GF-D8 (cell line): ENCODE measurements at places on chromosomes 11 and 22.

DNA sequence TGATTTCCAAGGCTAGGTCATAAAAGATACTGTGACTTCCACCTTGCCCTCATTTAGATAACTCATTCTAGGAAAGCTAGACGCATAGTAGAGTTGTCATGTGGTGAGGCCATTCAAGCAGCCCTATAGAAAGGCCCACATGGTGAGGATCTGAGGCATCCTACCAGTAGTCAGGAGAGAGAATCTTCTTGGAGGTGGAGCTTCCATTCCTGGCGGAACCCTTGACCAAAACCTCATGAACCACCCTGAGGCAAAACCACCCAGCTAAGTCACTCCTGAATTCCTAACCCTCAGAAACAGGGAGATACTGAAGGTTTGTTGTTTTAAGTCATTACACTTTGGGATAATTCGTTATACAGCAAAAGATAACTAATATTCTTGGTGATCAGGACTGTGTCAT, 2.9 kb upstream of the HDHD5 start:
- no peak for DNase-seq

DNA sequence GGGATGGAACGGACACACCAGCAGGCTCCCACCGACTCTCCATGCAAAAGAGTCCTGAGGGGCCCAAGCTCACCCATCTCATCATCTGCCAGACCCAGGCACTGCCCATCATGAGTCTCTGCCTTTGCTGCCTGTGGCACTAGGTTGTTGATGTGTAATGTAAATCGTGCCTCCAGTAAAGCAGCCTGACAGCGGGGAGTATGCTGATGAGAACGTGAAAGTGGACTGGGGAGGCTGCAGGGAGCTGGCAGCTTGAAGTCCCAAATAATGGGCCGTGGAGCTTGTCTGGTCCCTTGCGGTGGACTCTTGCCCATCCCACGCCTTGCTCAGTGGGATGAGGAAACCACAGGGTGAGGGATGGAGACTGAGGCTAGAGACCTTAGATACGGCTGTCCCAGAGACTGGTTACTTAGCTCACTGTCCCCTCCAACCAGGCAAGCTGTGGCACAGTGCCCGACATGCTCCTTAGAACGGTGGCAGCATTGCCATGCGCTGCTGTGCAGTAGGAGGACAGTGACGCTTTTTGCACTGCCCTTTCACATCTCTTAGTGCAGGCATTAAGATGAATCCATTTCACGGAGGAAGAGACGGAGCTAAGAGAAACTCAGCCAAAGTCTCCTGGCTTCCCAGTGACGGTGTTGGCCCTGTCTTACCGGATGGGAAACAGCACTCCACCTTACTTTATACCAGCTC, 39.6 kb upstream of the PLET1 start:
- no peak for DNase-seq

- no peak for DNase-seq
These were observed 1.7 kb upstream of the PLAAT2 start for GRCh38 chr11:63564784-63565350.

GRCh38 chr11:62538470-62539237, 8.0 kb downstream of the AHNAK start:
- DNase-seq, result no peak

DNA sequence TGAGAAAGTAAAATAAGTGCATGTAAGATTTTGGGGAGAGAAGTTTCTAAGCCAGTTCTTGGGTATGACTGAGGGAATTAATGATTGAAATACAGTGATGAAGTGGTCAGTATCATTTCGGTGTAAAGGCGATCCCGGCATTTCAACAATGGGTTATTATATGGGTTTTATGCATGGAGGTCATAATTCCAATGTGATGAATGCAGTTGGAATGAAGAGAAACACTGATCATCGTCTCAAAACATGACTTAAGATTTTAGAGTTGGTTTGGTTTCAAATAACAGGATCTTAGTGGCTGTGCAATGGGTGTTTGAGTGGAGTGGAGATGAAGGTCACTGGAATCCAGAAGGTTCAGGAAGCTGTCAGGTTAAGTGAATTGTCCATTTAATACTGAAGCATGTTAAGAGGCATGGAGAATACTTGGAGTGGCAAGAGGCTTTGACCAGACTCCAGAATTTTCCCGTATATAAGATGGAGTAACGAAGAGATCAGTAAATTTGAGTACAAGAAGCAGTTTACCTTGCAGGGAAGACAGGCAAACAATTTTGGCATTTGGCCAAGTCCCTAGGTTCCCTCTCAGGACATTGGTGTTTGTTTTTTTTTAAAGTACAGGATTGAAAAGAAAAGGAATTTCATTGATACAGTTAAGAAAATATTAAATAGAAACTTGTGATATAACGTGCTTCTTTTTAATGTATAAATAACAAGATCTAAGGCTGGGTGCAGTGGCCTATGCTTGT, 96.4 kb upstream of the BIRC3 start:
- DNase-seq, result no peak

DNA sequence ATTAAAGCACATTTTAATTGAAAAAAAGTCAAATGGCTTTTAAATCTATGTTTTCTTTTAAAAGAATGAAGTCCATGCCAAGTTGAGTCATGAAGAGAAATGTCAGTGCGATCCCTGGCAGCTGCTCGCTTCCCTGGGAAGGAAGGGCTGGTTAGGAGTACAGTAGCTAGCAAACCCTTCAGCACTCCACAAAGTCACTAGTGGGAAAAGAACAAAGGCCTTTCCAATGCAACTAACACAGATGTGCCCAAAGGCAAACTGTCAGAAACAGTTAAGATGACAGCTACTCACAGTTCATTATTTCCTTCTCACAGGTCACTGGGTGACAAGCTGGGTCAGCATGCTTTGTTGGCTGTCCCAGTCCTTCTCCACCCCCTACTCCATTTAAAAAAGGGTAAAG, 308.7 kb downstream of the DCDC1 start:
- DNase-seq, result no peak

DNA sequence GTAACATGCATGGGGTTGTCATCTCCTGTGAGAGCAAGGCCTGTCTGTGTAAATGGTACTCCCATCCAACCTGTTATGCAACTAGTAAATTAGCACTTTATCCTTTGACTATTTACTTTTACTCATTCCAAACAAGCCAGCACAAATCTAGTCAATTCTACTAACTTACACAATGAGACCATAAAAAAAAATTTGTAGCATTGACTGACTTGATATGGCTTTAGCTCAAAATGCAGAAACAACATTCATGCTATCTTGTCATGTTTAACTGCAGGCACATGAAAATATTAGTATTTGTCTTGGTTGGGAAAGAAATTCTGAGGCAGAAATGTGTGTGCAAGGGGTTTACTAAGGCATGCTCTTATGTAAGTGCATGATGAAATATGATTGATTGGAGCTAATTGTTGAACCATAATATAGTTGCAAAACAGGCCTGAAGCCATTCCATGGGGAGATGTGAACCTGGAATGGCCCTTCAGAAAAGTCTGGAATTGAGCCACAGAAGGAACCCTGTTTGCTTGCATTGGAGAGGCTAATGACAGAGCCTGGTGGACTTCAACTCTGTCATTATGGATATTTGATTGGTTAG, 2.5 kb downstream of the SLC22A25 start:
- DNase-seq, result no peak

DNA sequence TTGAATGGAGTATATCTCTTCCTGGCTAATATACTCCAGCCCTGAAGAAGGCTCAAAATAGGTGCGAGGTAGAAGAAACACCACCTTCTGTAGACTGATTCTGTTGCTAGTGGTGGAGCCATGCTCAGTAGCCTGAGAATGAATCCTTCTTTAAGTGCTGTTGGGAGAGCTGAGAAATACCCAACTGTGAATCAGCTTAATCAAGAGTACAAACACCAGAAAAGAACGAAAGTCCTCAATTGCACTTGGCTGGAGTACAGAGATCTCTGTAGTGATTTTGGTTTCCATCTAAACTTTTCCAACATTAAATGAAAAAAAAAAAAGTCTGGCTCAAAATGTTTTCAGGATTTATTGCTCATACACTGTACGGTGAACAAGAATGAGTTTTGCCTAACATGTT, 619.1 kb downstream of the METTL15 start:
- DNase-seq, result no peak

GRCh38 chr11:85685820-85686459, at the start of gene CCDC89:
CCDC89 (minus strand) TSS chr11:85686195; CDS start chr11:85686130, 65 bp downstream.
- no peak for DNase-seq

DNA sequence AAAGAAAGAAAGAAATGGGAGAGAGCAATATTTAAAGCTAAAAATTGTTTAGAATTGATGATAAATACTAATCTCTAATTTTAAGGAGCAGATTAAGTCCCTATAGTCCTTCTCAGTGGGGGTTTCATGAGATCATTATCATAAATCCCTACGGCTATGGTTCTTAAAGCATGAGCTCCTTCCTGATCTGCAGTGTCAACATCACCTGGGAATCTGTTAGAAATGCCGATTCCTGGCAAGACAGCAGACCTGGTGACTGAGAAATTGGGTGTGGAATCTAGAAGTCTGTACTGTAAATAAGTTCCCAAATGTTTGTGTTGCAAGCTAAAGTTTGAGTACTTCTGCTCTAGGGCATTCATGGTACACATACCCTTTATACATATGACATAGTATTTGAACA, 12.6 kb downstream of the HIKESHI start:
- DNase-seq, result no peak

- no peak for DNase-seq
These were observed 62.1 kb downstream of the C22orf31 start for GRCh38 chr22:28999510-28999909.

DNA sequence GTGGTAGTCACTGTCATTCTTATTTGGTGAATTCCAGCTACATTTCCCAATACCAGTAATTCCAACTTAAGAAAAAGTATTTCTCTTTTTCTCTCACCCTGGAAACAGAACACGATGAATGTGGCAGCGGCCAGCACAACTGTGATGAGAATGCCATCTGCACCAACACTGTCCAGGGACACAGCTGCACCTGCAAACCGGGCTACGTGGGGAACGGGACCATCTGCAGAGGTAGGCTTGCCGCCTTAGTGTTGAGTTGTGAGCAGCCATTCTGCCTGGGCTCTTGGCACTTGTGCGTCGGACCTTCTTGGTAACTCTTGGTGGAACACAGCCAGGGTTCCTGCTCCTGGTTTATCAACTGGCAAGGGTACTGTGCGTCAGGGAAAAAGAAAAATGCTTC, 559.8 kb downstream of the NELL1 start:
- DNase-seq, result no peak

- DNase-seq, result no peak
These were observed 34.6 kb upstream of the GNAZ start for GRCh38 chr22:23035557-23036277.

DNA sequence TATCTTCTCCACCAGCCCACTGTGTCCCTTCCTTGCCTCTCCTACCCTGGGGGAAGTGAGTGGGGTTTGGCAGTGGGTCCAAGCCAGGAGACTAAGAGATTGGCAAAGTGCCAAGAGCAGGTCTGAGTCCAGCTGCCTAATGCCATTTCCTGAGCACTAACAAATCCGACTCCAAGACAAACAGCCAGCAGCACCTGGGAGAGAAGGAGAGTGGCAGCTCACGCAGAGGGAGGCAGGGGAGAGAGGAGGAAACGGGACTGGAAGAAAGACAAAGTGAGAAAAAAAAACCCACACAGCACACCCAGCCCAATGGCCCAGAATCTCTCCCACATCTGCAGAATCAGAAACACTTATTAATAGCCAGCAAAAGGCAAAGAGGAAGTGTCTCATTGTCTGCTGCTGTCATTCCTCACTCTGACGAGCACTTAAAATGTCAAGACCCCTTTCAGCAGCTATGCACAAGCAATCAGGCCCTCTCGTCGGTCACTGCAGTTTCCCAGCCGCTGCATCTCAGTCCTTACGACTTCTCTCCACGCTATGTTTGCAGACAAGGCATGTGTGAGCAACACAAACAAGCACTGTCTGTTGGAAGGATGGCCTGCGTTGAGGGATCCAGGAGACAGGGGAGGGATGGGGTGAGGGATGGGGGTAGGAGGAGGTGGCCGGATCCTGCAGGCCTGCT, 558.4 kb upstream of the CADM1 start:
- DNase-seq, result no peak

GRCh38 chr22:46676881-46677280, 56.7 kb downstream of the GRAMD4 start:
- no peak for DNase-seq

GRCh38 chr11:94117871-94118270, 10.8 kb upstream of the PANX1 start:
- no peak for DNase-seq

- no peak for DNase-seq
These were observed 20.1 kb downstream of the GNAZ start for GRCh38 chr22:23090457-23090835.

- DNase-seq, result no peak
These were observed 191.9 kb downstream of the CEP164 start for GRCh38 chr11:117519590-117519989.

- no peak for DNase-seq
These were observed 5.2 kb downstream of the IRAG1 start for GRCh38 chr11:10688401-10688800.

- no peak for DNase-seq
These were observed 2.0 kb downstream of the PHLDA2 start for GRCh38 chr11:2927121-2927800.

- no peak for DNase-seq
These were observed 123.8 kb upstream of the SORL1-AS1 start for GRCh38 chr11:121576531-121576930.

DNA sequence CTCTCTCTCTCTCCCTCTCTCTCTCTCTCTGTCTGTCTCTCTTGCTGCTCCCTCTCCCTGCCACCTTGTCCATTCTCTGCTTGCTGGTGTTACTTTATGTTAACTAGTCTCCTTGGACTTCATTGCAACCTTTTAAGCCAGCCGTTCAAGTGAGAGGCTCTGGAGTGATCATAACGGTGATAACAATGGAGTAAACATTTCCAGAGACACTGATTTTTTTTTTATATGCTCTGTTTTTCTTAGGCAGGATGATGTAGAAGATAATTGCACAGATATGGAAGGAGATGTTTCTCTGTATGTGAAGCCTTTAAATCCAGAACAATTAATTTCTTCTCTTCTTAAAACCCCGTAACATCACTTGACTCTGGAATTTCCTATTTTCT, 287.7 kb downstream of the TMEM135 start:
- no peak for DNase-seq

- DNase-seq, result no peak
These were observed 31.6 kb upstream of the CARS1 start for GRCh38 chr11:3088806-3089205.

GRCh38 chr11:121807051-121807450, 309.0 kb downstream of the BLID start:
- DNase-seq, result no peak

GRCh38 chr11:113400631-113401230, 13.2 kb downstream of the ANKK1 start:
- DNase-seq, result no peak

DNA sequence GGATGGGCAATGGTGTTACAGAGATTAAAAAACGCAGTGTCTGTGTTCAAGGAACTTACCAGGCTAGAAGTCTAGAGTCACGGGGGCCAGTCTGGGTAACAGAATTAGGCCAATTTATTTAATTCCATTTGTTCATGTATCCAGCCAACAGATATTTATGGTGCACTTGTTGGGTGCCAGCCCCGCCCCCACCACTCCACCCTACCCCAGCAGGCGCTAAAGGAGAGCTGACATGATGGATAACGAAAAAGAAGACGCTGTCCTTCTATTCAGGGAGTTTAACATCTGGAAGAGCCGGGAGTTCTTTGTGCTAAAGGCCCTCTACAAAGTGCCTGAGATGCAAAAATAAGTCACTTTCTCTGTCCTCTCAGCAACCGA, 1.1 kb upstream of the BMAL1 start:
- no peak for DNase-seq

- DNase-seq, result no peak
These were observed 42.9 kb upstream of the ARHGAP32 start for GRCh38 chr11:129234978-129235377.

- DNase-seq, result no peak
These were observed 54.9 kb downstream of the SOX6 start for GRCh38 chr11:16301462-16301861.
